Nephron progenitor cell (in vitro differentiated cells): ENCODE measurements at places on chromosomes 4 and X.
A peak's percentile ranks its signal among the peaks of the same experiment; 100 is the strongest.

DNA sequence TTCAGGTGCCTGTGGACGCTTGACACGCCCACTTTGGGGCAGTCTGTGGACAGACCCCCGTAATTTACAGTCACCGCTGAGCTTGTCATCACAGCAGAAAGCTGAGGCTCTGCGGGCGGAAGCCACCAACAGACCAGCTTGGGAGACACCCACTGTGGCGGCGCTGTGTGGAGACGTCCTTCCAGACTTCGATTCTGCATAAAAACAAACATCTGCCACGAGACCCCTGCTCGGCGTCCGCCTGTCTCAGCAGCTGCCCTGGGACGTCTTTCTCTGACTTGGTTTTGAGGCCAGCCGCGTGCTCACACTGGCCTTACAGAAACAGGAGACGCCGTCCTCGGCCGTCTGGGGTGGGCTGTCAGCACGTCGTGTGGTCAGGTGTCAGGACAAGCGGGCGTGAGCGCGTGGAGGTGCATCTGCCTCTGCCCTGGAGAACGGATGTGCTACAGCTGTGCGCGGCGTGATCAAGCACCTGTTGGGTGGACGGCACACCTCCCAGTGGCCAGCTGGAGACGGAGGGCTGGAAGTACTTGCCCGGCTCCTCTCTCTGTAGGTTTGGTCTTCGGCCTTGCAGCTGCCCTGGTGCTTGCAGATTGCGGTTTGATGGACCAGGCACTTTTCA, 37.5 kb downstream of the PIGG start:
- DNase-seq = no peak

DNA sequence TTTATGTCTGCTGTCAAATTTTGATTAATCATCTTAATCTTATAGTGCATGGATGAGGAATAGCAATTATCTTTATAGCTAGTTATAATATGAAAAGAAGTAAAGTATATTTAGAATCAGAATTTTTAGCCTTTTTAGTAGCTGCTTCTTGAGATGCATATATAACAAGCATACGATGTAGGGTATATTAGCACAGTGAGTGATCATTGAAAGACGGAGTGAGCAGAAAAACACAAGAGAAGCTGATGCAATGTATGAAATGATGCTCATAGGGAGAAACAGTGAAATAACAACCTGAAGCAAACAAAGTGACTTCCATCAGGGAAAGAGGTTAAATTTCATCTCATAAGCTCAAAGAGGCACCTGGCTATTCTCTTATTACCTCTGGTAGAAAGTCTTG, 77.0 kb downstream of the GLRA3 start:
- DNase-seq = no peak

- DNase-seq = no peak
These were observed 742.6 kb downstream of the FAT4 start for GRCh38 chr4:126057371-126057770.

- DNase-seq = no peak
These were observed 241.3 kb upstream of the SFRP2 start for GRCh38 chr4:154030152-154030551.

DNA sequence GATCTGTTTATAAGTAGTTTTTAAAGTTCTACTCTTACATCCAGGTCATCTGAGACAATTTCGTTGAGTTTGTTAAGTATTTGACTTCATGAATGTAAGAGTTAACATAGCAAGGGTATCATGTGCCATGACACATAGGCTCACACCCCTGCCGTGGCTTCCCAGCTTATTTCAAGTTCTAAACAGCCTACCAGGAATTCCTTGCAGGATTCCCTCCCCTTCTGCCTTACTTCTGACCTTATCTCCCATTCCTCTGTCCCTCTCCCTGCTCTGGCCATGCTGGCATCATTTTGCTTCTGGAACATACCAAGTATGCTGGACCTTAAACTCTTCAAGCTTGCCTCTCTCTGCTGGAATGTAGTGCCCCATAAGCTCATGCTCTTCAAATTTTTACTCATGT, 369.9 kb upstream of the PCDH7 start:
- DNase-seq = no peak

DNA sequence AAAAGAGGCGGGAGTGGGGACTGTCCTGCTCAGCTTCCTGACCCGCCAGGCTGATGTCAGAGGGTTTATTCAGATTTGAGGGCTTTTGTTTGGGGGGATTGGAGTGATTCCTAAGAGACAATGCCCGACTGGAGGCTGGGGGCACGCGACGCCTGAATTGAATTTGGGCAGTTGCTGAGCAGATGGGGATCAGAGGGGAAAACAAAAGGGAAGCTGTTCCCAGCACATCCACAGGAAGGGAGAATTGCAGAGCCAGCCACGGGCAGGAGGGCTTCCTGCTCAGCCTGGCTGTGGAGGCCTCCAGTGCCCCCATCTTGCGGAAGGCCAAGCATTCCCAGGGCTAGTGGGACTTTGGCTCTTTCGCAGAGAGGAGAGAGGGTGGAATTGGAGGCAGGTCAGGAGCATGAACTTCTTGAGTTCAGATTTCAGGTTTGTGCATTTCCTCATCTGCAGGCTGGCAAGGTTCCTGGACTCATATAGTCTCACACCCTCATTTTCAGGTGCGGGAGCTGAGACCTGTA, 162.8 kb downstream of the NHS start:
- DNase-seq = no peak

GRCh38 chr4:187887906-187888305, 107.7 kb upstream of the ZFP42 start:
- no peak for DNase-seq

- DNase-seq = no peak
These were observed 90.1 kb downstream of the EVC2 start for GRCh38 chr4:5618051-5618960.

DNA sequence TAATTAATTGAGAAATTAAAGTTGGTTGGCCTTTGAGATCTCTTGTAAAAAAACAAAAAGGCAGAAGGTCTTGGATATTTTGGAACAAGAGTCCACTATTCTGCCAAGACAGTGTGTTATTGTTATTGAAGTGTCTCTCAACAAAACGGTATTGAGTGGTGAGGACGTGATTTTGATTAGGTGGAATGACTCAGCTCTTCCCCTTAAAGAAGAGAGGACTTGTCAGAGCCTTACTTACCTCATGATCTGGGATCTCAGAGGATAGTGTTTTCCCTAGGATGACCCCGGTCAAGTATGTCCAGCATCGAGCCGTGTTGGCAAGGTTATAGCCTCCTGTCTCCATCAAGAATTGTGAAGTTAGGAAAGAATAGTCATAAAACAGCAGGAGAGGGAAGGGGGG, 110.9 kb downstream of the HDAC8 start:
- no peak for DNase-seq

- no peak for DNase-seq
These were observed 49.4 kb downstream of the RHOH start for GRCh38 chr4:40246011-40246900.

- no peak for DNase-seq
These were observed 235.1 kb downstream of the NR3C2 start for GRCh38 chr4:148207068-148207467.

DNA sequence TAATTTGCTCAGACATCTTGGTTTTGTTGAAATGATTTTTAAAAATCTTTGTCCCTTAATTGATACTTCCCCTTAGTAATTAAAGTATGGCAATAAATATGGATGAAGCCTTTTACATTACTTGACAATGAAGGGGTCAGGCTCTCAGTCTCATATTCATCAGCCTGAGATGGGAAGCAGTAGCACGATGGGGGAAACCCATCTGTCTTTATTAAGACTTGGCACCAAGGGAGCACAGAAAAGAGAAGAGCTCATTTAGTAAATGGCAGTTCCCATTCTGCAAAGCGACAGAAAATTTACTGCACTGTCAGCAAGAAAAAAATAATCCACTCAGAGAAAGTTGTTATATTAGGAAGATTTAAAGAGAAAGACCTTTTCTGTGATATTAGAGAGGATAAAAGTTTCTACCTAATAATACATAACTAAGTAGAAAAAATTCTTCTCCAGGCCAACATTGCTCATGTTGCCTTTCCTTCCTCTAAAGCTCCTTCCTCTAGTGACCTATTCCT, 7.9 kb upstream of the SERTM2 start:
- DNase-seq = no peak

DNA sequence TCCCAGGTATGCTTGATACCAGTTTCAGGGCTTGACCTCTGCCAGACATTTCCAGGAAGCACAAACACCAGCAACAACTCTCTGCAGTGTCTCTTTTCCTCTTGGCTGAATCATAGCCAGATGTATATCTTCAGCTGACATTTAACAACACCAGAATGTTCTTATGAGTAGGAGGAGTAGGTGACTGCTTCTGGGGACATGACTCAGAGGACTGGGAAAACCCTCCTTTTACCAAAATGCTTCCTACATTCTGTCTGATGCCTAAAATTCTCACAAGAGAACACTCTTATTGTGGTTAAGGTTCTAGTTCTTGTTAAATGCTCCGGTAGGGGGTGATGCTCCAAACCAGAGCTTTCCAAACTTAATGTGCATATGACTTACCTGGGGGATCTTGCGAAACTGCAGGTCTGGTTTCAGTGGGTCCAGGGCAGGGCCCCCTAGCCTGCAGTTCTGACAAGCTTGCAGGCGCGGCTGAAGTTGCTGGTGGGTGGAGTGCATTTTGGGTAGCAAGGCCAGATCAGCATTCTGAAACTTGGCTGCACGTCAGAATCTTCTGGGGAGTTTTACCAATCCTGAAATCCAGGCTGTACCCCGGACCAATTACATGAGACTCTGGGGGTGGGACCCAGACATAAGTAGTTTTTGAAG, 329.3 kb upstream of the RPS6KA3 start:
- no peak for DNase-seq

- DNase-seq = no peak
These were observed 1117.6 kb upstream of the PRKX start for GRCh38 chrX:4830880-4831557.

- DNase-seq = no peak
These were observed 63.3 kb downstream of the USP9X start for GRCh38 chrX:41148553-41148952.

DNA sequence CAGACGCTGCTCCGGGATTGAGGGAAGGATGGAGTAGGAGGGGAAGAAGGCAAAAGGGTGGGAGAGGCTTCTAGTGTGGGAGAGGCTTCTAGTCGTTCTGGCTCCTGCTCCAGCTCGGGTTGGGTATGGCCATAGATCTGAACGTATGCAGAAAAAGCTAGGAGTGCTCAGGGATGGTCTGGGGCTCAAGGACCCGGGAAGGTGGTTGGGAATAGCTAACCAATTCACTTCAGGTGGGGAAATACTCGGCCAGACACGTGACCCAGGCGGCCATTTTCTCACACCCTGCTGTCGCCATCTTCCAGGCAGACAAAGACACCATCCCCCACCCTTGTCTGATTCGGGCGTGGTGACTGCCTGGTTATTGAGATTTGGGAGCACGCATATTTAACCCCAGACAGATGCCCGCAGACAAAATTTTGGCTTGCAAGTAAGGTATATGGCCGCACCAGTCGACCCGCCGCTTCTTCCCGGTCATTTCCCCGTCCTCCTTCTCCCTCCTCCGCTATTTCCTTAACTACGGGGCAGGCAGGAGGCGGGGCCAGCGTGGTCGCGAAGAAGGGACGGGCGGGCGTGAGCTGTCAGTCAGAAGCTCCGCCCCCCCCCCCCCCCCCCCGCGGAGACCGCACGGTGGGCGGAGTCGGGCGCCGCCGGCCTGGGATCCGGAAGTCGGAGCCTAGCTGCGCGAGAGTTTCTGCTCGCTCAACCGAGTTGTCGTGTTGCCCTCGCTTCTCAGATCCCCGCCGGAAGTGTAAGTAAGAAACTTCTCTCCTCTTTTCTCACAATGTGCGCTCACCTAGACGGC, at the start of gene GNL3L:
TSS of gene GNL3L (plus strand) at position 668 of the 805 bp plus-strand sequence. CDS start 2,348 bp downstream, outside the sequence.
- peak; percentile 76 for DNase-seq

DNA sequence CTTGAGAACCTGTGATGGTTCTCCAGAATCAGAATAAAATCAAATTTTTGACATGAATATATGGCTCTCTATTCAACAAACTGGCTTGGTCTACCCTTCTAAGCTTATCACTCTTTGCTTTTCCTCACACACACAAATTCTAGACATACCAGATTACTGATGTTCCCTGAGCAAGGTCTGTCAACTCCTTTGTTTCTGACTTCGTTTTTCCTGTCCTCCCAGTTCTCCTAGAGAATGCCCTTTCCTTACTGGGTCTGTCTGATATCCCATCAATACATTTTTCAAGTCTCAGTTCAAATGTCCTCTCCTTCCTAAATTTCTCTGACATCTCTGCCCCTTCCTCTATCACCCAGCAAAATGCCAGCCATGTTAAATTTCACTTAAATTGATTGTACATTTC, 202.1 kb upstream of the IGFBP7 start:
- DNase-seq = no peak

DNA sequence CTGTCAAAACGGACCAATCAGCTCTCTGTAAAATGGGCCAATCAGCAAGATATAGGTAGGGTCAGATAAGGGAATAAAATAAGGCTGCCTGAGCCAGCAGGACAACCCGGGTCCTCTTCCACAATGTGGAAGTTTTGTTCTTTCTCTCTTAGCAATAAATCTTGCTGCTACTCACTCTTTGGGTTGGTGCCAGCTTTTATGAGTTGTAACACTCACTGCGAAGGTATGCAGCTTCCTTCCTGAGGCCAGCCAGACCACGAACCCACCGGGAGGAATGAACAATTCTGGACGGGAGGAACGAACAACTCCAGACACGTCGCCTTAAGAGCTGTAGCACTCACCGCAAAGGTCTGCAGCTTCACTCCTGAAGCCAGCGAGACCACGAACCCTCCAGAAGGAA, 287.8 kb downstream of the RAPGEF2 start:
- no peak for DNase-seq

DNA sequence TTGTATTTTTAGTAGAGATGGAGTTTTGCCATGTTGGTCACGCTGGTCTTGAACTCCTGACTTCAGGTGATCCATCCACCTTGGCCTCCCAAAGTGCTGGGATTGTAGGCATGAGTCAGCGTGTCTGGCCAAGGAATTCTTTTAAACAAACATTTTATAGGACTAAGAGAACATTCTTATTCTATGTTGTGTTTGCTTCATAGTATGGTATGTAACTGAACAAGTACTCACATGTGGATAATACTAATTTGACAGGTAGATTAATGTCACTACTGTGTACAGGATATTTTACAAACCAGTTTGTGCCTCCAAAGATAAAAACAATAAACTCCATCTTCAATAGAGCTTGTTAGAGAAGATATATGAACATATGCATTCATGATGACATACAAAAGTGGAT, 1353.4 kb downstream of the PCDH7 start:
- DNase-seq = no peak

GRCh38 chr4:53907772-53908171, 156.6 kb downstream of the CHIC2 start:
- DNase-seq = no peak

GRCh38 chr4:41865306-41865980, 69.8 kb upstream of the TMEM33 start:
- peak; percentile 46 for DNase-seq
